ENCODE measurements at places on chromosomes 11 and 22. TPM values are rescaled to one million over a fixed set of nuclear protein-coding genes. Genes with fewer than 3 reads are reported as not detected.

Gene TTC28
- 17.0 TPM for total RNA-seq

DNA sequence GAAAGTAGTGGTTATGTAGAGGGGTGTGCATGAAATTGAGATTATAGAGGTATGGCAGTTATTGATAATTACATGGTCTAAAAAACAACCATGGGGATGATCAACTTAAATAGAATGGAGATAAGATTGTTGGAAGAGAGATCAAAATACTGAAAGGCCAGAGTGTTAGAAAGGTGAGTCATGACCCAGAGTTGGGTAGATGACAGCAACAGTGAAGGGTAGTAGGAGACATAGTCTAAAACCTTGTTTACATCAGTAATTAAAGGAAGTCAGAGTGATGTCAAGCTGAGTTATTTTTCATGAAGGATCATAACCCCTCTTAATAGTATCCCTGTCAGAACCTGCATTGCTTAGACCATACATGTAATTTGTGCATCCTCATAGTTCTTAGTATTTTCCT is 110.9 kb downstream of the ELP4 start:
- no peak for DNase-seq

DNA sequence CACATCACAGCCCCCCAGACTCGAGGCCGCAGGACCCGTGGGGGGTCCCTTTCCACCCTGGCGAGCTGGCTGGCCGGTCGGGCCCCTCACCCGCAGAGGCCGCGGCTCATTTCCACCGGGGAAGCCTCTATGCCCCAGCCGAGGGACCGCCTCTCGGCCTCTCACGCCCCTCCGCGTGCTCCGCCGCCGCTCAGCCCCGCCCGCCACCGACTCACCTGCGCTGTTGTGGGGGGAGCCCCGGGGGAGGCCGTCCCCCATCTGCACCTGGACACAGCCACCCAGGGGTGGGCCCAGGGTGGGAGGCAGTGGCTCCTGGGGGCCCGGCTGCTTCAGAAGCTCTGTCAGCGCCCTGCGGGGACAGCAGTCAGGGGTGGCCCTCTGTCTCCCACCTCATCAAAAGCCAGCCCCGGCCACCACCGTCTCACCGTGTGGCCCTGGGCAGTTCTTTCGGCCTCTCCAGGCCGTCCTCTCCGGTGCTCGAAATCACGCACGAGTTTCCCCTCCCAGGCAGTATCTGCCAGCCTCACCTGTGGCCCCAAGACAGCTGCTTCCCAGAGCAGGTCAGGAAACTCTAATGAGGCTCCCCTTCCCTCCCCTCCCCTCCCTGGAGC is 3.8 kb downstream of the SHISA8 start:
- no peak for DNase-seq

GRCh38 chr11:86678823-86679222 is 6.4 kb upstream of the ME3 start:
- no peak for DNase-seq

- peak; percentile 6 for DNase-seq
Observed at GRCh38 chr11:71499546-71499945, 27.5 kb upstream of the KRTAP5-7 start.

- DNase-seq, result no peak
Observed at GRCh38 chr11:100706179-100706578, 19.1 kb downstream of the ARHGAP42 start.

Gene HYOU1
- total RNA-seq, result 64.0 TPM

GRCh38 chr11:84800755-84801346 is 826.3 kb downstream of the DLG2 start:
- no peak for DNase-seq

DNA sequence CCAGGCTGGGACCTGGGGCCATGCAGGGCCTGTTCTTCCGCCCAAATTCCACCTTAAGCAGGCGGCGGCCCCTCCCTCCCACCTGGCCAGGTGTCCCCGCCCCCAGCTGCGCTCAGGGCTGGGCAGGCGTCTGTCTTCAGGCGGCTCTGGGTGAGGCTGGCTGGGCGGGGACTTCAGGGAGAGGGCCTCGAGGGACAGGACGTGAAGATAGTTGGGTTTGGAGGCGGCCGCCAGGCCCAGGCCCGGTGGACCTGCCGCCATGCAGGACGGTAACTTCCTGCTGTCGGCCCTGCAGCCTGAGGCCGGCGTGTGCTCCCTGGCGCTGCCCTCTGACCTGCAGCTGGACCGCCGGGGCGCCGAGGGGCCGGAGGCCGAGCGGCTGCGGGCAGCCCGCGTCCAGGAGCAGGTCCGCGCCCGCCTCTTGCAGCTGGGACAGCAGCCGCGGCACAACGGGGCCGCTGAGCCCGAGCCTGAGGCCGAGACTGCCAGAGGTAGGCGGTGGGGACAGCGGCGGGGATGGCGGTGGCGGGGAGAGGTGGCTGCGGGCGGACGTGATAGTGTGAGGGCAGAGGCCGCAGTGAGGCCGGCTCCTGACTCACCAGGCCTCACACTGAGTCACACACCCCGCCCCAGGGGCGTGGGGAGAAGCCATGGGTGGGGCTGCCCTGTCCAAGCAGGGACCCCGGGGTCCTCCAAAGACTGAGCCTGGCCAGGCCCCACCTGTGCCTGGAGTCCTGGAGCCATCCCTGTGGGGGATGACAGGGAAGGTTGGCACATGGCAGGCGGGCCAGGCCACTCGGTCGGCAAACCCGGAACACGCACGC is at the start of gene PKP3:
Gene PKP3, plus strand, starts transcription at position 176 of the 824 bp plus-strand sequence. Its CDS starts 84 bp downstream, at position 260.
- DNase-seq, result peak; percentile 59

DNA sequence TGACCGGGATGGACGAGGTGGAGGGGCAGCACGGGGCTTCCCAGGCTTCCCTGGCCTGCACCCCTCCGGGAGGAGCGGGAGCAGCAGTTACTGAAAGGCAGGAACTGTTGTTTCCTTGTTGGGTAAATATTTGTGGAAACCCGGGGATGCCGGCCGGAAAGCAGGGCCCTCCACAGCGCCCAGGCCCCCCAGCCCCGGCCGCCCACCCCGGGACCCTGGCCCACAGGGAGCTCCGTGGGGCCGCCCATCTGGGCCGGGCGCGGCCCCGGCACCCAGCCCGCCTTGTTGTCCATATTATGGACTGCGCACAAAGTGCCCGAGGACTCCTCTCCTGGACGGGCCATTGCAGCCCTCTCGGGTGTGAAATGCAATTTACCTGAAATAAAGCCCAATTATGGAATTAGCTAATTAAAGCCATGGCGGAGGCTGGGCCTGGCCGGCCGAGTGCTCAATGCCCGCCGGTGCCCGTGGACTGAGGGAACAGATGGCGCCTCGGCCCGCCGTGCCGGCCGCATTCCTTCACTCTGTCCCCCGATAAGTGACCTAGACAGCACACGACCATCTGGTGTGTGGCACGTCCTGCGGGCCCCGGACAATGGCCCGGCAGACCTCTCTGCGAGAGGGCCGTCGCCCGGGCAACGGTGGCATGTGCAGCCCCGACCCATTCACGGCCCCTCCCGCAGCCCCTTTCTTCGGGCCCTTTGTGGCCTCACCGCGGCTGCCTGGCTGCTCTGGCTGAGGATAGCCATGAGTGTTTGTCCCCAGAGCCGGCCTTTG is 35.4 kb downstream of the CDKN1C start:
- DNase-seq, result no peak

DNA sequence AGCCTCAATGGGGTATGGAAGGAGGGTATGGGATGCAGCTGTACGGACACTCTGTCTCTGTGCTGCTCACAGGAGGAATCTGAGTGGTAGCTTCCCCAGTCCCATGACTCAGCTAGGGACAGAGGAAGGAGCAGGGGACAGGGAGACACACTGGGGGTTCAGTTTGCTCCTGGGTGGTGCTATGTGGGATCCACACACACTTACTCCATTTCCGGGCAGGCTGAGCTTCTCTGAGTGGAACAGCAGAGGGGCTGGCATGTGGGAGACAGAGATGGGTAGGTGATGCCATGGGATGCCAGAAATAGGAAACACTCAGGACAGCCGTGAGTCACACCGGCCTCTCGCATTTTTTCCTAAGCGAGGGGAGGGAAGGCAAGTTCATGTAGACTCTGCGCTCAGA is 59.2 kb upstream of the KIRREL3 start:
- no peak for DNase-seq

DNA sequence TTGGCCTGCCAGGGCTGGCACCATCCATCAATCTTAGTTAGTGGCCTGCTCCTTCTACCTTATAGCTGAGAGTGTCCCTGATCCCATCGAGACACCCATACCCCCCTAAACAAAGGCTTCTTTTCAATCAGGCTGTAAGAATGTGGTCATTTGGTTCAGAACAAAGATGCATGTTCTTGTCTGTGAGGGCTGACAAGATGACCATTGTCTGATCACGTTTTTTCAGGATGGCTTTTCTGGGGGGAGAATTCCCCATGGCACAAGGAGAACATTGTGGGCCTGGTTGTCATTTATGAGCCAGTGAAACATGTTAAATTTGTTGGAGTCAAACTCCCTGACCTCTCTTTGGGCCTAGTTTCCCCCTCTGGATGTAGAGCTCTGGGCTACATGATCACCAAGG is 160.4 kb downstream of the INSC start:
- no peak for DNase-seq

- no peak for DNase-seq
Observed at GRCh38 chr22:49436056-49436455, 391.6 kb downstream of the BRD1 start.

DNA sequence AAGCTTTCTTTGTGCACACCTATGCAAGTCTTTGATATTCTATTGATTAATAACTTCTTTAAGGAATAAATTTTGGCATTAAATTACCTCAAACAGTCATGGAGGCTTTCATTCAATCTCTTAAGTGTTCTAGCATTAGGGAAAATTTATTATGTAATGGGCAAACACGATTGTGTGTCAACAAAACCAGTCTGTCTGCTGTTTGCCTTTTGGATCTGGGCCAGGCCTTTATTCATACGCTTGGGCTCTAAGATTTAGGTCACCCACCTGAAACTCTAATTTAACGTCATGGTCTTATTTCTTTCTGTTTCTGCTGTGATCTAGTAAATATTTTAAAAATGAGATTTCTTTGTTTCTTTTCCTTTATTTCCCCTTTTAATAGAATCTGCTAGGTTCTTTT is 1270.6 kb downstream of the LRRC4C start:
- DNase-seq, result no peak

DNA sequence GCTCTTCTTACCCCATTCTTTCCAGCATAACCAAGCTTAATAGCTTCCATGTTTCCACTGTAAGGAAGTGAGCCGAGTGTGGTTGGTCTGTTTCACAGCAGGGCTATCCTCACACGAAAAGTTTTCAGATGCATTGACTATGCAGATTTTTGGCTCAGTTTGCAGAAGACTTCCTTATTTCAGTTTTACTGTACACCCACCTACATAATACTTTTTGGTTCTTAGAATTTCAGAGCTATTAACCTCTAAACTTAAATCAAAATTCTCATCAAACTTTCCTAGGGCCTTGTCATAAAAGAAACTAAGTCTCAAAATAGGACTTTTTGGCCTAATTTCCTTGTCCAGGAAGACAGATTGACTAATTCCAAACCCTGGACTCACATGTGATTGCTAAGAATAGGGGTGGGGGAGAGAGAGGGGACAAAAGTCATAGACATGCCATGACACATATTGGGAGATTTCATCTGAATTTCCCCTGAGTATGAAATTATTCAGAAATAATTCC is 7.3 kb upstream of the EHF start:
- DNase-seq, result no peak

DNA sequence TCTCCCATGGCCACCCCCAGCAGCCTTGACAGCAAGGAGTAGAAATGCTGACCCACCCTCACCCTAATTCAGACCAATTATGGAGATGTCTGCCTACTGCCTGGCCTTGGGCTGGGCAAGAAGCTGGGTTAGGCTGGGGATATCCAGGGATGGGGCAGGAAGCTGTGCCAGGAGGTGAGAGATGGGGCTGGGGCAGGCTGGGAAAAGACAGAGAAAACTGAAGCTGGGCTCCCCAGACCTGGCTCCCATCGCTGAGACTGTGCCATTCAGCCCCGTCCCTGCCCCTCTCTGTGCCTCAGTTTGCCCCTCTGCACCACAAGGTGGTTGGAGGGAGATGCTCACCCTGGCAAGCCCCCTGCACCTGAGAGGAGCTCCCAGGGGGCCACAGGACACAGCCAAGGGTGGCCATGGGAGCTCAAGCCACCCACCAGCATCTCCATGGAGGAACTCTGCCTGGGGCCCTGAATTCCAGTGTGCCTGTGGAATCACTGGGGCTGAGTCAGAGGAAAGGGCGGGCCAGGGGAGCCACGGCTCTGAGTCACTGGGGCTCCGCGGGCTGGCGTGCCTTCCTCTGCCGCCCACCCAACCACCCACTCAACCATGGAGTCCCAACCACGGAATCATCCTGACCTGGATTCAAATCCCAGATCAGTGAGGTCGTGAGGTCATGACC is 6.0 kb upstream of the CARD10 start:
- DNase-seq, result no peak

DNA sequence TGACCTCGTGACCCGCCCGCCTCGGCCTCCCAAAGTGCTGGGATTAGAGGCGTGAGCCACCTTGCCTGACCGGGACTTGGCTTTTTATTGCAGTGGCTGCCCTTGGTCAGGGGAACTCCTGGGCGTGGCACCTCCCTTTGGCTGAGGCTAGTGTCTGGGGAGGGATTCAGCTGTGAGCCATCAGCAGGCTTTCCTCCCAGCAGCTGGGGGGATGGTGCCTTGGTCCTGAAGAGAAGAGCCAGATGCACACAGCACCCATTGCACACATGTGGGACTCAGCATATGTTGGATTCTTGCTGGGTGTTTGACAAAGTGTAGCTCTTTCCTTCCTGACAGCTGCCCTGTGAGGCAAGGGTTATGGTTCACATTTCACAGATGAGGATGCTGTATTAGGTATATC is 8.4 kb downstream of the CYTH4 start:
- DNase-seq, result peak; percentile 67

GRCh38 chr11:12246147-12246546 is 131.2 kb upstream of the PARVA start:
- DNase-seq, result no peak

Gene CCDC116
- total RNA-seq, result not detected

GRCh38 chr22:26616650-26617049 is 1.2 kb downstream of the CRYBB1 start:
- DNase-seq, result no peak

Gene OR5AS1
- total RNA-seq, result not detected

GRCh38 chr11:28169816-28170215 is 61.6 kb downstream of the METTL15 start:
- DNase-seq, result no peak

GRCh38 chr11:11349870-11350337 is 3.1 kb downstream of the CSNK2A3 start:
- no peak for DNase-seq

GRCh38 chr22:28245579-28246224 is 326.6 kb upstream of the PITPNB start:
- no peak for DNase-seq

GRCh38 chr11:110410651-110411050 is 19.1 kb upstream of the FDX1 start:
- DNase-seq, result no peak

- DNase-seq, result no peak
Observed at GRCh38 chr22:20533095-20533878, 25.9 kb downstream of the MED15 start.

- DNase-seq, result no peak
Observed at GRCh38 chr11:94332814-94333213, 28.4 kb downstream of the IZUMO1R start.

GRCh38 chr11:124123622-124124021 is 8.4 kb downstream of the VWA5A start:
- no peak for DNase-seq

- DNase-seq, result no peak
Observed at GRCh38 chr11:59008947-59009346, 69.7 kb downstream of the GLYATL1 start.

All from left ventricle myocardium superior (tissue), 1 donor.